ENCODE measurements at places on chromosomes 5 and 9. TPM values are rescaled to one million over a fixed set of nuclear protein-coding genes. Genes with fewer than 3 reads are reported as not detected.

Gene NDST1
- total RNA-seq: 60.5 TPM

Gene CDH10
- not detected for total RNA-seq

Gene FBLL1
- 0.39 TPM for total RNA-seq

Gene CDX1
- 0.22 TPM for total RNA-seq

Gene PTPRD
- 6.4 TPM for total RNA-seq

Data from articular chondrocyte of knee joint (primary cell).